Activated naive CD4-positive, alpha-beta T cell treated with anti-CD3 and anti-CD28 coated beads, Interleukin-2, amount 50 U/mL, for 16 hours (primary cell): ENCODE measurements at places on chromosomes 1 and 21.

GRCh38 chr1:51421964-51422363, 91.6 kb upstream of the TTC39A start:
- DNase-seq = no peak

GRCh38 chr1:53799141-53799540, 39.0 kb downstream of the NDC1 start:
- DNase-seq = no peak

GRCh38 chr1:46545784-46546183, 5.7 kb downstream of the KNCN start:
- no peak for DNase-seq

DNA sequence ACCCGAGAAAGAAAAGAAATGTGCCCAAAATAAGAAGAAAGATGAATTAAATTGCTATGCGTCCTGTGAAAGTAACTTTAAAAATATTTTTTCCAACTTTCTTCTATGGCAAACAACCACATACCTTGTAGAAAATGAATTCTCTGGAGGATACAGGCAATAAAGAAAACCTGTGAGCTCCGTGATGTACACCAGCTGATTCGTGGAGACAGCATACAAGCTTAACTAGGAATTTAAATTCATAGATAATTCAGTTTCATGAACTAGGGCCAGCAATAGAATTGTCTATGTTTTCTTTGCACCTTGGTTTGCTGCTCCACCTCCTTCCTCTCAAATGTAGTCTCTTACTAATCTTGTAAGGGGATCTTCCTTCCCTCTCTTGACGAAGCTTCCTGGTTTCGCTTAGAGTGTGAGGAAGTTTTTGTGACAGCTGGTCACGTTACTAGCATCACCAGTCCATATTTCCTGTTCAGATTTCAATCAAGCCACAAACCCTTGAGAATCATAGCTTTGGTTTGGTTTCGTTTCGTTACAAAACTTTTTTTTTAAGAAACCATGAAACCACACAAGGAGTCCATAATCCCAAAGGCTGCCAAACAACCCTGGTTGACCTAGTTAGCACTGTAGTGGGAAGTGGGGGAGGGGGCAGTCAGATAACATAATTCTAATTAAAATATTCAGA, 35.8 kb downstream of the GREM2 start:
- DNase-seq = no peak

DNA sequence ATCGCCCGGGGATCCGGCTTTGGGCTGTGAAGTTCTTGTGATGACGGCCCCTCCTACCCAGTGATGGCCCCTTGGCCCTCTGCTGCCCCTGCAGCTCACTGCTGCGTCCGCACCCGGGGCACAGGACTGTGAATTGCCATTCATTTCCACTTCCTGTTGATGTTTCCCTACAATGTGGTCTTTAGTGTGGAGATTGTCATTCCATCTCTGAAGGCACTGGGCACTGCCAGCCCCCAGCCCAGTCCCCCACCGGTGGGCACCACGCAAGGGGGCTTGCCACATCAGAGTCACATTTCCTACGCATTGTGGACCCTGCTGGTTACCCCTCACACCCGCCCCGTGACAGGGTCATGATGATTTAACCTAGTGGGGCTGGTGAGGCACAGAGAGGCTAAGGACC, 2.5 kb upstream of the MX2 start:
- no peak for DNase-seq

- no peak for DNase-seq
Observed at GRCh38 chr1:50419192-50419906, 3.9 kb downstream of the DMRTA2 start.

GRCh38 chr1:62352387-62352786, 33.2 kb upstream of the KANK4 start:
- no peak for DNase-seq

- no peak for DNase-seq
Observed at GRCh38 chr21:28949318-28949717, 43.4 kb downstream of the LTN1 start.
